Stimulated activated CD8-positive, alpha-beta memory T cell treated with anti-CD3 and anti-CD28 coated beads, Interleukin-4, amount 100 ng/mL, for 4 hours (primary cell): ENCODE measurements at places on chromosomes 4 and X.

DNA sequence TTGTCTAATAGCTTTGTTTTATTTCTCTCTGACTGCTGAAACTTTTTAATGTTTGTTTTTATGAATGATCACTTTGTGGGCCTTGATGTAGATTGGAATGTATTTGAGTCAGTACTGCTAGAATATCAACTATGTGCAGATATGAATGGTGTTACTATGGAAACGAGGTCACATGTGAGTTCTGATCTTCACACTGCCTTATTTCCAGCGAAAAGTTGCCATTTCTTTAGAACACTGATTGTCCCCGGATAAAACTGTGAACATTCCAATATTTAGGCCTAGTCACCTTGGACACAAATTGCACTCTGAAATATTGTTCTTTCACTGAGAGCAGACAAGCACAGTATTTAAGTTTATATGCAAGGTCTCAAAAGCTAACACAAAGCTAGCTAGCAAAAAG, 27.2 kb upstream of the MAGED1 start:
- DNase-seq, result no peak

- DNase-seq, result no peak
These were observed 394.5 kb downstream of the KCNIP4 start for GRCh38 chr4:21554066-21554465.

GRCh38 chrX:86171366-86171765, 23.1 kb downstream of the DACH2 start:
- no peak for DNase-seq

DNA sequence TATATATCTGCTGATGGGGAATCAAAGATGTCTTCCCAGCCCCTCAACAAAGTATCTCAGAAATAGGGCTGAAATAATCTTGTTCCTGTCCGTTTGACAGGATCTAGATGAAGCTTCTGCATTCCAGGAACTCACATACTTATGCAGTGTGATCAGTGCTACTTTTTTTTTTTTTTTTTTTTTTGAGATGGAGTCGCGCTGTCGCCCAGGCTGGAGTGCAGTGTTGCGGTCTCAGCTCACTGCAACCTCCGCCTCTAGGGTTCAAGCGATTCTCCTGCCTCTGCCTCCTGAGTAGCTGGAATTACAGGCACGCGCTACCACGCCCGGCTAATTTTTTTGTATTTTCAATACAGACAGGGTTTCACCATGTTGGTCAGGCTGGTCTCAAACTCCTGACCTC, 36.4 kb downstream of the DHX15 start:
- DNase-seq, result no peak

DNA sequence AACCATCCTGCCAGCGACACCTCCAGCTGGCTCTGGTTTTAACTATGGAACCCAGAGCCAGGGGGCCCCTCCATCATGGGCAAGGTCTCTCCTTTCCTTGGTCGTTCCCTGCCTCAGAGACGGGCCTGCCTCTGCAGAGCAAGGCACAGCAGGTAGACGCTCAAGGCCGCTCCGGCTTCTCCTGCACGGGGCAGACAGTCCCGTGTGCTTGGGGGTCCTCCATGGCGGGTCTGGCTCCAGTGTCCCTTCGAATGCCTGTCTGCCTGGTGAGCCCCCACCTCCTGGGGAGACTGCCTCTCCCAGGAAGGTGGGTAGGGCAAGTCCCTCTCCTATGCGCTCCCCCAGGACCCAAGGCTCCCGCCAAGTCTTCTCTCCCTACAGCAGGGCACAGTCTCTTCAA, 71.5 kb downstream of the ACOX3 start:
- no peak for DNase-seq

DNA sequence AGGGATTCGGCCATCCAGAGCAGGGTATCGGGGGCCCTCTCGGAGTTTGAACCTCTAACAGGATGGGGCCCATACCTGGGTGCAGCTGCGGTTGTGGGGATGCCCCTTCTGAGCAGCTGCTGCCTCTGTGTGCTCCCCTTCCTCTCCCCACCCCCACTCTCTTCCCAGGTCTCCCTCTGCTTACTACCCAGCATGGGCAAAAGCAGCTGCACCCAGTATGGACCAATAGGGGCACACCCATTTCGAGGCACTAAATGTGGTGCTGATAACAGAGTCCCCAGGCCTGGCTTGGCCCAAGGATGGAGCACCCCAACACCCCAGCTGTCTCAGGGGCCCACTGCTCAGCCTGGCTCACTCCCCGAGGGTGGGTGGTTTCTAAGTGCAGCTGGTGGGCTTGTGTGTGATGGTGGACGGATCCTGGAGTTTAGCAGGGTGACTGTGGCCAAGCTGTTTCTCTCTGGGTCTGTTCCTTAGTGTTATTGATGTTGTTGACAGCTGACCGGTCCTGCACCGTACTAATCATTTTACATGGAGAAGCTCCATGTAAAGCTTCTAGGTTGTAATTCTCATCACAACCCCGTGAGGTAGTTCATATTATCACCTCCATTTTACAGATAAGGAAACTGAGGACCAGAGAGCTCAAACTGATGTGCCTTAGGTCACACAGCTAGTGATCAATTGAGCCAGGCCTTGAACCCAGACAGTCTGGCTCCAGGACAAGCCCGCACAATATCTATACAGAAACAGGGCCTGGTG, 13.1 kb upstream of the KIAA0232 start:
- no peak for DNase-seq

GRCh38 chrX:73577361-73577760, 14.4 kb downstream of the CHIC1 start:
- no peak for DNase-seq

GRCh38 chrX:25011589-25012432, 4.0 kb downstream of the ARX start:
- DNase-seq, result no peak

GRCh38 chr4:154743683-154744340, at the start of gene LRAT:
Gene LRAT (plus strand): TSS chr4:154744000. CDS start chr4:154744327, 327 bp downstream.
- no peak for DNase-seq

DNA sequence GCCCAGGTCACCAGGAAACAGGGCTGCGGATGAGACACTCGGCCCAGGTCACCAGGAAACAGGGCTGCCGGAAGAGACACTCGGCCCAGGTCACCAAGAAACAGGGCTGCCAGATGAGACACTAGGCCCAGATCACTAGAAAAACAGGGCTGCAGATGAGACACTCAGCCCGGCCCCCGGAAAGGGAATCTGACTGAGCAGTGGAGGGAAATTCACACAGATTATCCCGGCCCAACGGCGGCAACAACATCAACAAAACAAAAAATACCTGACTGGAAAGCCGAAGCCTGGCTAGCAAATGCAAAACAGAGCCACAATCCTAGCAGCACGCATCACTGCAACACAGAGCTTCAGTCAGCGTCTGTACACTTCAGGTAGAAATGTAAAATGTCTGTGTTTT, 20.7 kb downstream of the AFAP1 start:
- no peak for DNase-seq

GRCh38 chr4:17912011-17912410, 101.2 kb downstream of the NCAPG start:
- no peak for DNase-seq

DNA sequence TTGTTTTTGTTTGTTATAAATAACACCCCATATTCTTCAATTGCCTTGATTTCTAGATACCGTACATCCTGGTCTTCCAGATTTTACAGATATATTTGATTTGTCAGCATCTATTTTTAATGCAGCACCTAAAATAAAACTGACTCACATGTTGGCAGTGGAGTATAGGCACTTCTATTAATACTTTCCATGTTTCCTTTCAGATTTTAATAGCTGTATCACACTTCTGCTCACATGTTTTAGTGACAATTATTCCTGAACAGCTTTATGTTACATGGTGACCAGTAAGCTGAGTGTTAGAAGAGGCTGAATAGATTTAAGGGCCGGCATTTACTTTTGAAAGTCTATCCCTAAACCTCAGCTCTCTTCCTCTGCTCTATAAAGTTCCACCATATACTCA, 46.1 kb downstream of the C4orf46 start:
- DNase-seq, result no peak

DNA sequence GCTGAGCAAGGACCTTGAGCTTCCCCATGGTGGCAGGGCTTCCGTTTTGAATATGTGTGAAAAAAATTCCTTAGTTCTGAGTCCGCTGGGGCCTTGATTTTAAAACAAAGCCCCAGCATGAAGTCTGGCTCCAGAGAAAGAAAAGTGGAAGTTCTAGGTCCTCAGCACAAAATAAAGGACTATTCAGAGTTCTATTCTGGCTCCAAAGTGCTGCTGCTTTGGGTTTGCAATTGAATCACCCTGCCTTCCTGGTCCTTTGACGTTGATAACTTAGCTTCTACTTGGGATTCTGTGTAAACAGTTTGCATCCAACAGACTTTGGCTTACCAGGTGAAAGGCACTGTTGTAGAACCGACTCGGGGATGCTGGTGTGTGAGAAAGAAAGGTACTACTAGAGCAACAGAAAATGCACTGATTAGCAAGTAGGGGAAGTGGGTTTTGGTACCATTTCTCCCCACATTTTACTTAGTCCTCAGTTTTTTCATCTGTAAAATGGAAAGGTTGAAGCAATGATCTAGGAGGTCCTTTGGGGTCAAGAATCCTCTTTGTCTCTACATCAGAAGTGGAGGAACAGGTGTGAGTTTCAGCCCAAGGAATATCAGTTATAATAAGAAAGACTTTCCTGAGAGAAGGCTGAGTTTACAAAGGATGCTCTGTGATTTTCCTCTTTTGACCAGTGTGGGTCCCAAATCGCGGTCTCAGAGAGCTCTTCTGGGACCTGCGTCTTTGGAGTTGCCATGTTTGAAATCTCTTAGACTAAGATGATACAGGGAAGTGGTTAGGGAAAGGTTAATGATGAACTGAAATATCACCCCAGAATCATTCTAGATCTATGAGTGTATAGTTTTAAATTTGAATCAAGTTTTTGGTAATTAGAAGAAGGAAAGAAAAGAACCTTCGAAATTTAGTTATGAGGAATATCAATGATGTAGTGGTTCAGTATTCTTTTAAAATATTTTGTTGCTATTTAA, 28.2 kb downstream of the IGFBP7 start:
- DNase-seq, result no peak

DNA sequence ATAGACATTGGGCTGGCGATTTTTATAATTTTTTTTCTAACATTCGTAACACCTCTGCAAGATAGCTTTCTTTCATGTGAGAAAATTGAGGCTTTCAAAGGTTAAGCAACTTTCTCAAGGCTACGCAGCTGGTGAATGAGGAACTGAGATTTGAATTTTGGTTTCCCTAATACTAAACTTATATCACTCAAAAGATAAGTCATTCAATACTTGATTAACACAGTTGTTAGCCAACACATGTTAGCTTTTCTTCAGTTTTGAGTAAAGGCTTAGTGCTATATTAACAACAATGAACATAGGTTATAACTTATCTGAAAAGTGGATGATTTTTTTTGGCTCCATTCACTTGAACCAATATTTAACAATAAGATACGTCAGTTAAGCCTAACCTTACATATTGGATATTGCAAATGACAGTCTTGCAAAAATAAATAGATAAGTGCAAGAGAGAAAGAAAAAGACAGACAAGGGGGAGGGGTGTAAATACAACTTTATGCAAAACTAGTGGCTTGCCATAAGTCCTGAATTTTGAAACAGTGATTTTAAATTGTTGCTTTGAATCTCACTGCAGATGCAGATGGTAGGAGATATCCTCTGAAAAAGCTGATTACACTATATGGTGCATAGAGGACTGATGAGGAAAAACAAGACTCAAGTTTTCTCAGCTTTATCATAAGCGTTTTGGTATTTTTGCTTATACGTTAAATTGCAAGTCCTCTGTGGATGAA, 11.1 kb upstream of the GPM6A start:
- no peak for DNase-seq

GRCh38 chrX:16992951-16993350, 46.5 kb downstream of the REPS2 start:
- no peak for DNase-seq

- DNase-seq, result no peak
These were observed 142.0 kb upstream of the NUDT6 start for GRCh38 chr4:123064390-123064789.

DNA sequence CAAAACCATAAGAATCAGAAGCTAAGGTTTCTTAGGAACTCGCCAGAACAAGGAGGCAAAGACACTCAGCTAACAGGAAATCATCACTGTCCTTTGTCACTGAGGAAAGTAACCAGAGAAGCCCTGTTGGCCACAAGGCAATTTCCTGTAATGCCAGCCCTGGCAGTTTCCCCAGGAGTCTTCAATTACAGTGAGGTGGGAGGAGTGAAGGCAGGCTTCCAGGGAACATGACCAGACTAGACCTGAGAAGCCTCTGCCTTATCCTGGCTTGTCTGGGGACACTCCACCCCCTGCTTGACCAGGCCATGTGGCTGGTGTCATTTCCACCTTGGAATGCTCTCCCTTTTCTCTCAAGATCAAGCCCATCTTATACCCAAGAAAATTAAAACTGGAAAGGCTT, 125.3 kb downstream of the COL4A6 start:
- no peak for DNase-seq

DNA sequence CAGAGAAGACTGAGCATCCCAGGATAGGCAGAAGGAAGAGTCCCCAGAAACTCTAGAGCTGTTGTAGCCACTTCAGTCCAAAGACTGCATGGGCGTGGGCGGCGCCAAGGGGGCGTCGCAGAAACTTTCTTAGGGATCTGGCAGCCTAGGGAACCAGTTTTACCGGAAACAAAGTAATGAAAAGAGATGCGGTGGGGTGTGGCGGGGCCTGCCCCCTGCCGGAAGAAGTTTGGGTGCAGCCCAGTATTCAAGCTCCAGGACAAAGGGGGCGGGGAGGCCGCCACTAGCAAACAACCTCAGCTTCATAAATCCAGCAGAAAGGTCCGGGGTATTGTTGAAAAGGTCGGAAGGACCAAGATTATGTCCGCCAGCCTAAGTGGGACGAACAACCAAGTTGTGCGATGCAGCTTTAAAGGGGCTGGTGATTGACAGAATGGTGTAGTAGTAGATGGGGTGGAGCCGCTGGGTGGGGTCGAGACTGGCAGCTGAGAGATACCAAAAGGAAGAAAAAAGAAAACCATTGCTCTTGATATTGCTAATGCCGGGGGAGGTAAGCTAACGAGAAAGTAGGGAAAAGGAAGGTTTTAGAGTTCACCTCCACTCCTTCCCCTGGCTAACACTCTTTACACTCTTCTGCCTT, 190.5 kb downstream of the RRAGB start:
- DNase-seq, result no peak

DNA sequence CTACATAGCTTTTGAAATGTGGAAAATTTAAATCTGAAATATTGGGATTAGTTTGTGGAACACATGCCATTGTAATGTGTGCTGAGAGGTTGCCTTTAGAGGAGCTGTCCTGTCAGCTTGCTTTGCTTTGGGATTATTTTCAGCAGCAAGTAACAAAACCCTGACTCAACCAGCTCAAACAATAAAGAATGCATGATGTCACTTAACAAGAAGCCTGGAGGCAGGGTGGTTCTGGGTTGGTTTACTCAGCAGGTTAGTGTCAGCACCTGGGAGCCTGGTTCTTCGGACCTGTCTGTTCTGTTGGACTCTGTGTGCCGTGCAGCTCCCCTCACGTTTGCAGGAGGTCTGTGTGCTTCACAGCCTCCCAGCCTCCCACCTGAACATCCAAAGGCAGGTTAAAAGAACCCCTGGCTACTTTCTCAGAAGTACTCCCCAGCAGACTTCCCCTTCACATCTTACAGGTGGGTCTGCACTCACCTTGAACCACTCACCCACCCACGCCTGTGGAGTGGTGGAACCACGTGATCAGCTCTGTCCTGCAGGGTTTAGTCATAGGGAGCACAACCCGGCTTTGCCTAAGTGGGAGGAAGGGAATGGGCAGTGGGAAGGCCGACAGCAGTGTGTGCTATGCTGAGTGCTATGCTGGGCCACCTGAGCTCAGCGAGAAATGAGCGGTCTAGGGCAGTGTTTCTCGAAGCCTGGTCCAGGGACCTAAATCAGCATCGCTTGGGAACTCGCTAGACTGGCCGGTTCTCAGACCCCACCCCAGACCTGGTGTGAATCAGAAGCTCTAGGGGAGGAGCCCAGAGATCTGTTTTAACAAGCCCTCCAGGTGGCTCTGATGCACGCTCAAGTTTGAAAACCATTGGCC, 20.4 kb downstream of the TMEM131L start:
- DNase-seq, result no peak

GRCh38 chr4:137519406-137519805, 12.9 kb downstream of the PCDH18 start:
- DNase-seq, result no peak
